Cardiac fibroblast (primary cell): ENCODE measurements at places on chromosomes 7 and 10.

GRCh38 chr7:74307738-74308505 lies 18.7 kb downstream of the CLIP2 start:
- no peak for DNase-seq

- no peak for DNase-seq
These were observed 3.5 kb downstream of the RAMP3 start for GRCh38 chr7:45161138-45161537.

DNA sequence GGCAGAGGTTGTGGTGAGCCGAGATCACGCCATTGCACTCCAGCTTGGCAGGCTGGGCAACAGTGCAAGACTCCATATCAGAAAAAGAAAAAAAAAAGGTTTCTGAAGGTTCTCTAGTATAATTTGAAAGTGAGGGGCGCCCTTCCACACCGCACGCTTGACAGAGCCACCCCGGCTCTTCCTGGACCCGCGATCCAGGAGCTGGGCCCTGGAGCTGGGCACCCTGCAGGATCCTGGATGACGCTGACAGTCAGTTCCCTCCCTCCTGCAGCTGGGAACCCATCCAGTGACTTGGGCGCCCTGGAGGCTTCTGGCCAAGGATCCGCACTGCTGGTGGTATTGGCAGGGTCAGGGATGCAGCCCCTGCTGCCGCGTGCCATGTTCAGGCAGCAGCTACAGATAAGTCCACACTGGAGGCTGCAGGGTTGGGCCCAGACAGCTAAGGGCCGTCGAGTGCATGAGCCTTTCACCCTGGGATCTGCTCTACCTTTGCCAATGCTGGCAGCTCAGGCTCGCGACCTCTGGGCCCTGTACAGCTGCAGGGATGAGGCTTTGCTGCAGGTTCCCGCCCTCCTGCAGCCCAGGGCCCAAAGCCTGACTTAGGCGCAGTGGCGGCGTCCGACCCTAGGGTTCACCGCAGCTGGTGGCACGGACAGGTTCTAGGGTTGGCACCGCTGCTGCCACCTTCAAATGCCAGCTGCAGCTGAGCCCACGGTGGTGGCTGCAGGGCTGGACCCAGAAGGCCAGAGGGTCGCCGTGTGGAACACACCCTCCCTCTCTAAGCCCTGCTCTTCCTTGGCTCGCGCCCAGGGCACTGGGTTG lies 110.2 kb downstream of the OR13A1 start:
- no peak for DNase-seq

- no peak for DNase-seq
These were observed 550.7 kb downstream of the TYW1 start for GRCh38 chr7:67547183-67547907.

- no peak for DNase-seq
These were observed 486.0 kb downstream of the TNS3 start for GRCh38 chr7:47095946-47096345.

DNA sequence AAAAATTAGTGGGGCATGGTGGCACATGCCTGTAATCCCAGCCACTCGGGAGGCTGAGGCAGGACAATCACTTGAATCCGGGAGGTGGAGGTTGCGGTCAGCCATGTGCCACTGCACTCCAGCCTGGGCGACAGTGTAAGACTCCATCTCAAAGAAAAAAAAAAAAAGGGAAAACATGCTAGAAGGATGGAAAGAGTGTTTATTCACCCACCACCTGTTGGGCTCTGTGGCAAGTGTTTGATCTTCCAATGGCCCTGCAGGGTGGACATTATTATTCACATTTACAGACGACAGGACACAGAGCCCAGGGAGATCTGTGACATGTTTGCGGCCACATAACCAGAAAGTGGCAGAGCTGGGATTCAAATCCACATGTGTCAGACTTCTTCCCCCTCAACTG lies 33.2 kb upstream of the SMARCD3 start:
- no peak for DNase-seq
